T-cell (primary cell): ENCODE measurements at places on chromosomes 12 and 14.

- no peak for DNase-seq
Observed at GRCh38 chr12:127785986-127786590, 480.9 kb upstream of the TMEM132C start.

- DNase-seq: no peak
Observed at GRCh38 chr14:85530626-85531025, 682 bp downstream of the FLRT2 start.

GRCh38 chr12:61044766-61045165 lies 1215.4 kb upstream of the USP15 start:
- no peak for DNase-seq

DNA sequence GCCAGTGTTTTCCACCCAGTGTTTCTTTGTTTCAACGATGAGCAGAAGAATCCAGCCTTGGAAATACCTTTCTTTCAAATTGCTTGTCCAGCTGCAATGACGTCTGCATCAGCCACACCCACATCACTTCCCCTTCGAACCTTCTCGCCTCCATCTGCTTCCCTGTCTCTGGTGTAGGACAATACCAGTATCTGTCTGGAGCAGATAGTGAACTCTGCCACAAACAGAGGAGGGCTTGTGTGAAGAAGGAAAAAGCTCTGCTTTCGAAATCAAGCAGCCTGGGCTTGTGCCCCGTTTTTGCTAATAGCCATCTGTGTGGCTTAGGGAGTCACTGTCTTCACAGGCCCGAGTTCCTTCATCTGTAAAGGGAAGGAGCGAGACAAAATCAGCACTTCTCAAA lies 415.4 kb downstream of the ZFP36L1 start:
- DNase-seq: no peak

GRCh38 chr12:124312601-124313000 lies 17.7 kb downstream of the RFLNA start:
- no peak for DNase-seq

- DNase-seq: no peak
Observed at GRCh38 chr12:587132-588023, 75.9 kb downstream of the NINJ2 start.

- no peak for DNase-seq
Observed at GRCh38 chr12:132228476-132229192, 84.4 kb downstream of the NOC4L start.

GRCh38 chr12:41596190-41596589 lies 408.1 kb downstream of the PDZRN4 start:
- DNase-seq: no peak

GRCh38 chr12:68305278-68305677 lies 26.9 kb downstream of the MDM1 start:
- DNase-seq: no peak

DNA sequence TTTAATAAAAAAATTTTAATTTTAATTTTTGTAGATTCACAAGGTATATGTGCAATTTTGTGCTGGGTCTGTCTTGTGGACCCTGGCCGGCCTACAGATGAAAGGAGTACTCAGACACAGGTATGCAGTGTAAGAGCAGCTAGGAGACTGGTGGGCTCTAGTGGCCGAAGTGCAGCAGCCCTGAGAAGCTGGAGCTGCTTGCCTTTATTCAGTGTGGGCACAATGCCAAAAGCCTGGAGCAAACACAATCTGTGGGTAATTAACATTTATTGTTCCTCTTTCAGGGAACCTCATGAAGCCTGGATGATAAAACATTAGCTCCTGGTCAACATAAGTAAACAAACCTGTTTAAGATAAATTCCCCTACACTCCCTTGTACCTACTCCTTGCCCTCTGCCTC lies 135.7 kb upstream of the SEL1L start:
- DNase-seq: no peak

DNA sequence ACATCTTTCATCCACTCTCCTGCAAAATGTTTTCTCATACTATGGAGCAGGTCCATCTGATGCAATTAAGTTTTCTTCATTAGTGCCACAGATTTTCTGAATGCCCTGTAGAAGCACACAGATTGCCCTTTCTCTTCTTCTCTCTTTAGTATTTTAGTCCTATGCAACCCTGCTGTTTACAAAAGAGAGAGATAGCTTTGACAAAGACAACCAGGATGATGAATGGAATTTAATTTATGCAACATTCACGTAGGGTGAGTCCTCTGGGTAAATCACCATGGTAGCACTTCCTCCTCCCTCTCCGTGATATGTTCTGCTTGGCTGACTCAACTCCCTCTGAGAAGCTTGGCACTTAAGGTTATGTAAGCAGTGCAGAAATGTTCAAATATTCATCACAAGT lies 400.9 kb upstream of the PDE3A start:
- no peak for DNase-seq

- DNase-seq: peak; percentile 68
Observed at GRCh38 chr12:49043856-49044258, 16.7 kb downstream of the KMT2D start.

DNA sequence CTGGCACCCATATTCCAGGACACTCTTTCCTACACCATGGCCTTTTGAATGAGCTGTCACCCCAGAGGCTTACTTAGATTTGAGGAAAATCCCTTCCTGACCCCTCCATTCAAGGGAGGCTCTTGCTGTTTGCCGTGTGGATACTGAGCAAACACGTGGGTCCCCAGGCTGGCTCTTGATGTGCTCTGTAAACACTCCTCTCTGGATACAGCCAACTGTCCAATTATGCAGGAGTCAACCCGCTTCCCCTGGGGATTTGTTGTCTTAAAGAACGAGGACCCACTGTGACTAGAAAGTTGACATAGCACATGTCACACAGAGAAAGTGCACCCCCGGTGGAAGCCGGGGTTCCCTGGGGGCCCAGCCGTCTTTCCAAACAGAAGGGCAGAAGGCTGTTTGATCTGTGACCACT lies 75.8 kb upstream of the CEP83 start:
- DNase-seq: no peak

GRCh38 chr12:121579190-121579791 lies 1.5 kb downstream of the KDM2B start:
- DNase-seq: peak; percentile 59

- DNase-seq: no peak
Observed at GRCh38 chr12:49212572-49212971, 23.7 kb upstream of the TUBA1A start.
